ENCODE measurements at places on chromosomes 12 and 14.

- DNase-seq, result peak; percentile 84
Measured at GRCh38 chr14:59438195-59438647, 27.0 kb downstream of the GPR135 start.

DNA sequence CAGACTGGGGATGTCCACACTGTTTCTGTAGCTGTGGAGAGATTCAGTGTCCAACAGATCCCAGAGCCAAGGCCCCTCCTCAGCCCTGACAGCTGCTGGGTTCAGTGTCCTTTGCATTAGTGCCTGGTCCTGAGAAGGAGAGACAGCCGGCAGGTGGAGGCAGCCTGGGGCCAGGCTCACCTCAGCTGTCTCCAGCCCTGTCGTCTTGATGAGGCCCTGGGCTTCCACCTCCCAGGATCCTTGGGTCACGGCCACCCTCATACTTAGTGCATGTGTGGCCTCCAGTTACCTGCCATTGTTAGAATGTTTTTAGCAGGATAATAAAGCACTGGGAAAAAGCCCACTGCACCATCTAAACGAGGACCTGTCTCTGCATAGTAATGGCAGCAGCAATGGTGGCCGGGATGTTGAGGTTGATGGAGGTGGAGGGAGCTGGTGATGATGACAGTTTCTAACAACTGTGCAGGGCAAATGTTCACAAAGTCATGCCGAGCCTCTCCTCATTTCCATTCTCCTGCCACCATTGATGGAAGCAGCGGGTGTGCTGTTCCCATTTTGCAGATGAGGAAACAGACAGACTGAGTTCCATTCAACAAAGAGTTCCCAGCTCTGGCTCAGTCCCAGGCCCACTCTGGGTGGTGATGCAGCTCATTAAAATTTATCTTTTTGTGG, 17.7 kb downstream of the ASB2 start:
- no peak for DNase-seq

DNA sequence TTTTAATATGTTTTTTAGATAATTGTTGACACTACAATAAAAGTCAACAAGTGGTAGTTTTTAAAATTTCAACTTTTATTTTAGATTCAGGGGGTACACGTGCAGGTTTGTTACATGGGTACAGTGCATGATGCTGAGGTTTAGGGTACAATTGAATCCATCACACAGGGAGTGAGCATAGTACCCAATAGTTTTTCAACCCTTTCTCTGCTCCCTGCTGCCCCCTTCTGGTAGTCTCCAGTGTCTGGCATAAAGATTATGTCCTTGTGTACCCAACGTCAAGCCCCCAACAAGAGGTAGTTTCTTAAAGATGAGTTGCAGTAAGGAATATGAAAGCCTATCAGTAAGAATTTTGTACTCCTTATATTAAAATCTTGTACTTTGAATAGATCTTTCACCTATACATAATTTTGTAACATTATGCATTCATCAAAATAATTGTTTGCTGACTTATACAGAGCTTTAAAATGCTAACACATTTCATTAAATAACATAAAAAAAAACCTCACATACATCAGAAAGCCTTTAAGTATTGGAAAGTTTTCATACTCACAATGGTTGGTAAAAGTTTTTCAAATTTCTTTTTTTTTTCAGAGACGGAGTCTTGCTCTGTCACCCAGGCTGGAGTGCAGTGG, 5.4 kb upstream of the RALGAPA1 start:
- peak; percentile 36 for DNase-seq

- no peak for DNase-seq
Measured at GRCh38 chr14:31207287-31207754, 272 bp downstream of the HECTD1 start.

- no peak for DNase-seq
Measured at GRCh38 chr14:22830443-22831010, 840 bp downstream of the MRPL52 start.

DNA sequence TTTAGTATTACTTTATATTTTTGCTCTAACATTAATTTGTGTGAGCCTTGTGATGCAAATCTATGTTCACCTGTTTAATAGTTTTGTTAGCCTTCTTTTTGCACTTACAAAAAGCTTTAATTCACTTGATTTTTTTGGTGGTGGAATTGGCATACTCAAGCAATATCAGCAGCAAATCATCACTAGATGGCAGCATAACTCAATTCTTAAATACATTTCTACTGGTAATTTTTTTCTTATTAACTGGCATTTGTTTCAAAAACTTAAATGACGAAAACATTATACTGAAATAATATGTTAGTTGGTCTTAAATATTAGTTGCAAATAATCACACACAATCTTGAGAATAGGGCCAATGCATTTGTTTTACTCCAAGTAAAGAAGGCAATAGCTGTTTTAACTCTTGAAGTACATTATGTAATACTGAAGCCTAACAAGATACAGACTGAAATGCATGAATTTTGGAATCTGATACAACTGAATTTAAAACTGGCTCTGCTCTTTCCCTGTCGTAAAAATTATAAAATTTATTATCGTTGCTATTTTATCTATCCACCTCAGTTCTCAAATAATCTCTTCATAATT, 151.5 kb downstream of the ATXN7L3B start:
- peak; percentile 37 for DNase-seq

GRCh38 chr14:22560662-22561365, 28.2 kb downstream of the DAD1 start:
- no peak for DNase-seq

DNA sequence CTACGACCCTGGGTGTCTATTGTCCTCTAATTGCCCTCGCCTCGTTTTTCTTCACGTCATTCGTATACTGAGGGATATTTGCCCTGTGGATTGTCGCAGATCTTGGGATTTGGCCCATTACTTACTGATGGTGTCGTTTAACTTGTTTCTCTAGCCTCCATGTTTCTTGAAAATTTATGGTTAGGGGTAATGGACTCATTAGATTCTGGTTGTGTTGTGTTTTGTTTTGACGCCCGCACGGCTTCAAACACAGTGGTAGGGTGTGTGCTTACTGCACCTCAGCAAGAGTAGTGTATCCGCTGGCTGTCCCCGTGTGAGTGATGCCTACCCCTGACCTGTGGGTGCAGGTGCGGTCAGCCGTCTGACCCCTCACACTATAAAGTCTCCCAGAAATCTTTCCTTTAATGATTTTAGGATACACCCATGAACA, 874 bp upstream of the RNU6-8 start:
- no peak for DNase-seq

- DNase-seq, result no peak
Measured at GRCh38 chr14:78308079-78308478, 137.9 kb downstream of the NRXN3 start.

DNA sequence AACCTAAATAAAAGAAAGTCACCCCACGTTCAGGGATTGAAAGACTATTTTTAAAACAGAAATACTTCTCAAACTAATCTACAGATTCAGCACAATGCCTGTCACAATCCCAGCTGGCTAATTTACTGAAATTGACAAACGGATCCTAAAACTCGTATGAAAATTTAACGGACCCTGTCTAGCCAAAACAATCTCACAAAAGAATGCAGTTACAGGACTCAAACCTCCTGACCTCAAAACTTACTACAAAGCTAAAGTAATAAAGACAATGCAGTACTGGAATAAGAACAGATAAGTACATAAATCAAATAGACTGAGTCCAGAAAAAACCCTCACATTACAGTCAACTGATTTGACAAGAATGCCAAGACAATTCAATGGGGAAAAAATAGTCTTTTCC, 48.8 kb downstream of the IPO8 start:
- DNase-seq, result no peak

DNA sequence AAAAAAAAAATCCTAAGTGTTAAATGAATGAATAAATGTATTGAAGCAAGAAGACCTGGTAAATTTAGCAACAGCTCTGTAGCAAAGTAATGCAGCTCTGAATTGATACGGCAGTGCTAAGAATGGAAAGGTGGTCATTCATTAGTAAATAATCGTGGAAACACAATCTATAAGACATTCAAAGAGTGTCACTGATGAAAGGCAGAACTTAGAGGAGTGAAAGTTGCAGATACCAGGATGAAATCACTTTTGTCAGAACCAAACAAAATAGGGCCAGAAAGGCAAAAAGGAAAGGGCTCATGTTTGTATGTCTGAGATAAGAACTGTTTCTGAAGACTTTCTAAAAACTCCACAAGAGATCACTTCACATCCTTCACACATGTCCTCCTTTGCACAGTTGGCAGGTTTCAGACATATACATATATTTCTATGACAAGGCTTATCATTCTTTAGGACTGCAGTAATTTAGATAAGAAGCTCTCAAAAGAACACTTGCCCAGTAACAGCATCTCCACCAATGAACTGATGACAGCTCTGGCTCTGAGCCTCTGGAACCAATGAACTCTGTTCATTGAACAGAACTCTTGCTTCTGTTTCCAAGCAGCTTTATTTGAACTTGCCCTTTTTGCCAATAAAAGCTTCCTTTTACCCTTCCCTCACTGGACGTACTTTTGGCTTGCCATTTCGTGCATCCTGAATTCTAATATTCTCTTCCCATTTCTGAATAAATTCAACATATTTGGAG, 4.2 kb upstream of the LRR1 start:
- DNase-seq, result no peak

GRCh38 chr12:67410667-67411067, 141.5 kb downstream of the CAND1 start:
- no peak for DNase-seq

GRCh38 chr12:94172031-94172430, 23.7 kb downstream of the PLXNC1 start:
- DNase-seq, result peak; percentile 59

- DNase-seq, result no peak
Measured at GRCh38 chr12:43333644-43334043, 218.4 kb downstream of the ADAMTS20 start.

GRCh38 chr14:20614038-20614840, 23.1 kb upstream of the RNASE12 start:
- peak; percentile 9 for DNase-seq

DNA sequence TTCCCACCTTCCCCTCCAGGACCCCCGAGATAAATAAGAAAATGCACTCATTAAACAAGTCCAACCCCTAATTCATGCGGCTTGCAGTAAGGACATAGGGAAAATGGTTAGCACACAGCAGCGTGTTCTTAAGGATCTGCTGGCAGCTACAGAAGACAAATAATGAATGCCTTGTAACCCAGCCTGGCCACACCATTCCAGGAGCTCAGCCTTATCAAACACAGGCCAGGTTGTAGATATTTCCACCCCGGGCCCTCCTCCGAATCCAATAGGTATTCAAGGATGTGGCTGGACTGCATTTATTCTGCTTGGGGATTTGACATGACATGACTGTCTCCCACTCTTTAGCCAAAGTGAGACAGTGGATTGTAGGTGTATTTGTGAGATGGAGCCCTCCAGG, 245.1 kb downstream of the SLC41A2 start:
- DNase-seq, result no peak

- peak; percentile 95 for DNase-seq
Measured at GRCh38 chr14:69153152-69153872, 393 bp upstream of the DCAF5 start.

GRCh38 chr12:30822385-30823155, 67.8 kb upstream of the CAPRIN2 start:
- DNase-seq, result peak; percentile 59

DNA sequence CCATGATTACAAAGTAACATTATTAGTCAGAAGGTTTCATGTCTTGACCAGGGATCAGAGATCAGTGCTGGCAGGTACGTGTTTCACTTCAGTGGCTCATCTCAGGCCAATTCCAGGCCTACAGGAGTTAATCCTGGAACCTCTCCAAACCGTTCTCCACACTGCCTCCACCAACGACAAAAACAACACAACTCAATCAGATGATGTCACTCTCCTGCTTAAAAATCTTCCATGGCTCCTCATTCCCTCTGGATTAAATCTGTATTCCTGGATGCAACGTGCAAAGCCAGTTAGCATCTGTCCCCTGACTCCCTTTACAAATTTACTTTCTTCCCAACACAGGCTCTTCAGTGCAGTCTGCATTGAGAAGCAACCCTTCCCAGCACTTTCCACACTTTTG, 34.3 kb upstream of the TXNRD1 start:
- DNase-seq, result peak; percentile 60

DNA sequence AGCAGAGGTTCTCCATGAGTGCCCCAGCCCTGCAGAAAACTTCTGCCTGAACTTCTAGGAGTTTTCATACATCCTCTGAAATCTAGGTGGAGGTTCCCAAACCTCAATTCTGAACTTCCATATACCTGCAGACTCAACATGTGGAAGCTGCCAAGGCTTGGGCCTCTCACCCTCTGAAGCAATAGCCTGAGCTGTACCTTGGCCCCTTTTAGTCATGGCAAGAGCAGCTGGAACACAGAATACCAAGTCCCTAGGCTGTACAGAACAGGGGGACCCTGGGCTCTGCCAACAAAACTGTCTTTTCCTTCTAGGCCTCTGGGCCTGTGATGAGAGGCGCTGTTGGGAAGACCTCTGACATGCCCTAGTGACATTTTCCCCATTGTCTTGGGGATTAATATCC, 494.3 kb upstream of the FOXG1 start:
- no peak for DNase-seq

DNA sequence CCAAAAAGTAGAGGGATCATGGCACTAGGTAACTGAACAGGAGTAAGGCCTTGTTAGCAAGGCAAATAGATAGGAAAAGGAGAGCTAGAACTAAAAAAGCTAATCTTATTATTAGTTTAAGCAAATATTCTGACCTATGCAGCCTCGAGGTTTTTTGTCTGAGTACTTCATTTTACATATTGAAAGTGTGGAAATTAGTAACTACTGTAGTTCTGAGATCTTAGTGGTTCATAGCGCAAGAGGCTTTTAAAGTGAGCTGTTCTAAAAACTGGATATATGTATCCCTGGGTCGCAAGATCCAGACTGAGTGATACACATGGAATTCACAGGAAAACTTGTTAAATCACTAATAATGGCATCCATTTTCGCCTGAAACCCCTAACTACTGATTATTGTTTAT, 411.0 kb upstream of the SOX5 start:
- DNase-seq, result no peak

DNA sequence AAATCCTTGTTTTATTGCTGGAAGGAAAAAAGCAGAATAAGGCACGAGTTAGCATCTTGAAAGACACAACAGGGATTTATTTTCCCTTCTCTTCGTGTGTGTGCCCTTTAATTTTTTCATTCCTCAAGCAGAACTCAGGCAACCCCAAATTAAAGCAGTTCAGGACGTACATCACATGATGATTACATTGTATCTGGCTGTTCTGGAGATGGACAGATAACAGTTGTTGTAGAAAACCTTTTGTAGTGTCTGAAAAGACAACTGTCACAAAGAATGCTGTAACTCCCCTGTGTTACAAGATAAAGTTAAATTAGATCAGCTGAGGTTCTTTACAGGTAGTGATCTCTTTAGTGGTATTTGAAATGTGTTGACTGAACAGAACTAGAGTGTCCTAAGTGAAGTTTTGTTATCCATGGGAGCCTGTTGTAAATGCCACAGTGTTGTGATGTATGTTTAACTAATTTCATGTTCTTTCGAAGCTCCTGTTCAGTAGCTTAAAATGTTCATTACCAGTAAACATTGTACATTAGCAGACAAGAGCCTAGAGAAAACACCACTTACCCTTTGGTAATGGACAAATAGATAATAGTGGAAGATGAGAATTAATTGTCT, 58.5 kb downstream of the TMTC2 start:
- no peak for DNase-seq

GRCh38 chr12:88998421-88998820, 353.9 kb downstream of the DUSP6 start:
- DNase-seq, result no peak

GRCh38 chr12:19842116-19842515, 402.8 kb downstream of the AEBP2 start:
- DNase-seq, result no peak
